NCI-H2029 treated with DMSO at 0.1 percent for 48 hours (cell line): ENCODE measurements at places on chromosomes 1 and 21.

DNA sequence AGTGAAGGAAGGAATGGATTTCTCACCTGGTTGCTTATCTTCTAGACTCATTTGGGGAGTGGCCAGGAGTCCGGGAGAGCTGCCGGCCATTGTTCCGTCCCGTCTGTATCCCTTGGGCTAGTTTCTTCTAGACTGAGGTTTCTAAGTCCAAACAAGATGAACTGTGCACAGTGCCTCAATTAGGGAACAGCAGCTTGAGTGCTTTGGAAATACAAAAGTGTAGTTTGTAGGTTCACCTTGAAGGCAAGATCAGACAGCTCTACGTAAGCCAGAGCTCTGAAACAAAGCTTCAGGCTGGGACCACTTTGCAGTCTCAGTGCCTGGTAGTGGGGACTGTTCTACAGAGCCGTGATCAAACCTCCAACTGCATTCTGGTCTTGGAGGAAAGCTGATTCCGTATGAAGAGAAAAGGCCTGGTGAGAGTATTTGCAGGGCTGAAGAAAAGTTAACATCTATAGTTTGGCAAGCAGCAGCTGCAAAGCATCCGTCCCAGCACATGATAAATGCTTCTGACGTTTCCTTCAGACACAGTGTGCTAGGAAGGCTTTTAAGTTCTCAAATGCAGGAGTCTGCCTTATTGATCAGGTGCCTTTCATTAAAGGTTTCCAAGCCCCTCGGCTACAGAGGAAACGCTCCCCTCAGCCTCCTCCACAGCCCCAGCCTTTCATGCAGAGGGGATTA lies 432.8 kb downstream of the KIF26B start:
- no peak for DNase-seq

DNA sequence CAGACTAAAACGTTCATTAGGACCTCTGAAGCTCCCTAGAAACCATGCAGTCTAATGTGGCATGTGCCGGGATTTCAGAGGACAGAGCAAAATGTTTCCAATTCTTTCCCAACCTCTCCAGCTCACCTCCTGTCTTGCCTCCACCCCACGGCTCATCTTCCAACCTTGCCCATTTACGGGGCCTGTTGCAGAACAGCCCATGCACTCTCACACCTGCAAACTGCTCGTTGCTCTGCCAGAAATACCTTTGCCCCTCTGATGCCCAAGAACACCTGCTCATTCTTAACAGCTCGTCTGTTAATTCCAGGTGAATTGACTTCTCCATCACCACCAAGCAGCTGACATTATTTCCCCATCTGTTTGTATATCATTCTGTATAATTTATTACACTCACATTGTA lies 53.9 kb upstream of the LBR start:
- DNase-seq: peak; percentile 24

DNA sequence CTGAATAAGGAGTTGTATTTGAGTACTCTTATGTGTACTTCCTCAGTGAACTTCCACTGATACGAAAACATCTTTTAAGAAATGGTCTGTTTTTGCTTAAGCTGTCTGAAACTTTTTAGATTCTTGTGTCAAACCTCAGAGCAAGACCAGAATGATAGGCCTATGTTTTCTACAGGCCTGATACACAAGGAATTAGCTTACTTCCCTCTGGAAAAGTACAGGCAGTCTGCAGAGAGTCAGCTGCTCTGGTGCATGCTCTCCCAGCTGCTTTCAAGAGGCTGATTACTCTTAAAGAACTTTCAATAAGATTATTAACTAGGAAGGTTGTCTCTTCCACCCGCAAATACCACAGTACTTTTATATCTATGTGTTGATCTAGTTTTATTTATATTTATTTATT lies 9.5 kb downstream of the SNX27 start:
- DNase-seq: no peak

DNA sequence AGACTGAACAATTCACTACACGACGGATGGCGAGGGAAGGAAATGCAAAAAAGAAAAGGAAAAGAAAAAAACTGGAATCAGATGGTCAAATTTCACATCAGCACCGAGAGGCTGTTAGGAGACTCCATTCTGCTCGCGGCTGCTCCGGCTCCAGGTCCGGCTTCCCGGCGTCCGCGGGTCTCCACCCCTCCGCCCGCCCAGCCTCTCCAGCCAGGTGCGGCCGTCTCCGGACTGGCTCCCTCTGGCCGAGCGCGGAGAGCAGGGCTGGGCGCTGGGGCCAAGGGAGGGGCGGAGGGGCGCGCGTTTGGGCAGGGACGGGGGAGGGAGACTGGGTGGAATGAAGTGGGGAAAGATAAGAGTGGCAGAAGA lies 332 bp downstream of the KCNJ6 start:
- no peak for DNase-seq

DNA sequence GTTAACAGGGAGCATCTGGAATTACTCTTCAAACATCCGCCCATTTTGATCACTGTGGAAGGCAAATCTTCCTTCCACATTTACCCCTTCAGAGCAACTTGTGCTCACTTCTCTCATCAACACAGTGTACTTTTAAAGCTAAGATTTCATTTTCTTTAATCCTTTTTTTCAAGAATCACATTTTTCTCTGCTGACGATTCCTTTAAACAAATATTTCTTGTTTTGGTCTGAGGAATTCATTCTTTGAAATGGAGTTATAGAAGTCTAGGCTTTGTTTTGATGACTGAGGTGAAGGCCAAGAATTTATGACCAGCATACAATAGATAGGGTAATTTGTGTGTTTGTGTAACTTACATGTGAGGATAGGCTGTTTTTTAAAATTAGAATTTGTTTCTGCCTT lies 25.6 kb downstream of the LRRC42 start:
- DNase-seq: no peak

DNA sequence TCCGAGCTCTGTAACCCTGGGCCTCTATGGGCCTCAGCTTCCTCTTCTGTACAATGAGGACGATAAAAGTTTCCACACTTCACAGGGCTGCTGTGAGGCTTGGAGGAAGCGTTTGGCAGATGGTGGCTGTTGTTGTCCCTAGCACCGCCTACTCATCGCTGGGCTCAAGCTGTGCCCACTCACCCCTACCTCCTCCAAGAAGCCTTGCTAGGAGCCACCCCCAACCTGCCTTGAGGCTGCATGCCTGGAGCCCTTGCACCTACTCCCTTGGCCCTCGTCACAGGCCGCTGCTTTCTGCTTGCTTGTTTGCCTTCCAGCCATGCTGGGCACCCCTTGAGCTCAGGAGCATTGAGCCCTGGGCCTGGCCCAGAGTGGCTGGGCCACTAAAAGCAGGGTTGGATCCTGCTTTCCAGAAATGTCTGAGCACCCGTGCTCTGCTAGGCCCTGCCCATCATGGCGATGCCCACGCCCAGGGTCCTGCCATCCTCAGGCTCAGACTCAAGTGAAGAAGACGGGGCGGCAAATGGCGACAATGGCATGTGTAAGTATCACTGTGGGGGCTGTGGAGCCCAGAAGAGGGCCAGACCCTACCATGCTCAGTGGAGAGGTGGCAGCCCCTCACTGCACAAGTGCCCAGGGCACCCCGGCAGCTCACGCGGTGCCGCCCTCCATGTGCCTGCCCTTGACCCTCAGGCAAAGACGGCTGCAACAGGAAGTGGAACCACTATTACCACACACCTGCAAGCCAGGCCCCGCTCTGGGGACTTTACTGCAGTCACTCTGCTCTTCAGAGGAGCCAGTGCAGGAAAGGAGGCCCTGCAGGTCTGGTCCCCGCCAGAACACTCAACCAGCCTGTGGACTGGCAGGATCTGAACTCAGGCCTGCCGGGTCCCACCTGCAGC lies 9.5 kb downstream of the SH3BGRL3 start:
- no peak for DNase-seq

- DNase-seq: no peak
These were observed 169.0 kb upstream of the C8B start for GRCh38 chr1:57134803-57135202.

GRCh38 chr21:45010096-45010495 lies 64.3 kb upstream of the ADARB1 start:
- DNase-seq: no peak

DNA sequence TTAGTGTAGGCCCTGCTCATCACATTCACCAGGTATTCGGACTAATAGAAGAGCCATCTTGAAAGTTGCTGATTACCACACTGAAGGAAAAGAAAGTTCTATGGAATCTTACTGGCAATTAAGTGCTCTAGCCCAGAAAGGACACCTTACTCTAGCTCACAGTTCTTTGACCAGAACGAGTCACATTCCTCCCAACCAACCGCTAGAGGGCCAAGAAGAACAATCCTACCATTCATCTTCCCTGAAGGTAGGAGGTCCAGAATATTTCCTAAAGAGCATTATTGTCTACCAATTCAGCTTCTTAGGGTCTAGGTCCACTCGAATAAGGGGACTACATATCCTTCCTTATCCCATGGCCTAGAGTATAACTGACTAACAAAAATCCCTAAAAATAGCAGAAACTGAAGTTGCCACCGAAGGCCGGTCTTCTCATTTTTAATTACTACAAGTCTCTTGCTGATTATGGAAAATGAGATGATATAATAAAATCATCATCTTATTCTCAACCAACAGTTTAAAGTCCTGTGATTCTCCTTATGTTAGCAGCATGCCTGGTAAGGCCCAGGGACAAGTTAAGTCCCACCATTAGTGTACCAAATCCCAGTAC lies 2.7 kb upstream of the FMO1 start:
- no peak for DNase-seq

DNA sequence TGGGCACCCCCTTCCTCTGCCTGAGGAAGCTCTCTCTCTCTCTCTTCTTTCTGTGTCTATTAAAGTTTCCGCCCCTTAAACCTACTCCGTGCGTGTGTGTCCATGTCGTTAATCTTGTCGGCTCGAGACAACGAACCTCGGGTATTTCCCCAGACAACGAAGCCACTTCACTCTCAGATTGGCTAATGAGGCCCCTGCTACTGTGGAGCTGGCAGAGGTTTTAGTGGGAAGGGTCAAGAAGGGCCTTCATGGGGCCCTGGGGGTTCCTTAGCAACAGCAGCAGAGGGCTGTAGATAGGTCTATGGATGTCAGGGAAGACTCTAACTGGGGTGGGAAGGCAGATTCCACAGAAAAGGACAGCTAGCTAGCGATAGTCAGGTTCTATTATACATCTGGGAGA lies 239.8 kb upstream of the RAB4A start:
- DNase-seq: no peak

DNA sequence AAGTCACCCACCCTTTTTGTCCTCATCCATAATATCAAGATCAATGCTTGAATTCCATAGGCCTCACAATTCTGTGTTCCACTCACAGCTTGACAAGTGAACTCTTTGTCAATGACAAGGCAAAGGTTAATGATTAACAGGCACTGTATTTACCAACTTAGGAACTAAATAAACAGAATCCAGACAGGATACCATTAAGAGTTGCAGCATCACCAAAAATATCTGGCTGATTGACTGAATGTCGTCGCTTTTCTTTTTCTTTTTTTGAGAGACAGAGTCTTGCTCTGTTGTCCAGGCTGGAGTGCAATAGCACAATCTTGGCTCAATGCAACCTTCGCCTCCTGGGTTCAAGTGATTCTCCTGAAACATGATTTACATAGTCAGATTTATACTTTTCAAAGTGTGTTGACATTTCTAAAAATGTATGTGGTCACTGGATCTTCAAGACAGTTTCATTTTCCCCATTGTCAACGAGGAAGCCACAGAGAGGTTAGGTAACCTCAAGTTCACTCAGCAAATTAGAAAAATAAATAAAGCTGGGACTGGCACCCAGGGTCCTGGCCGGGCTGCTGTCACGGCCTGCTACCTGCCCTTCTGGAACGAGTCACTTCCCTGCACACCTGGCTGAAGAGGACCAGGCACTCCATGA lies 81.0 kb downstream of the PDE9A start:
- DNase-seq: no peak
